Fibroblast of villous mesenchyme (primary cell): ENCODE measurements at places on chromosomes 5 and 9.

GRCh38 chr5:108753331-108753730, 5.6 kb downstream of the FER start:
- DNase-seq = no peak

- DNase-seq = peak; percentile 82
Observed at GRCh38 chr5:1763548-1763911, 36.1 kb downstream of the MRPL36 start.

GRCh38 chr5:1399737-1400136, 45.5 kb downstream of the SLC6A3 start:
- DNase-seq = no peak

- DNase-seq = no peak
Observed at GRCh38 chr9:99375481-99375880, 153.4 kb downstream of the SEC61B start.

GRCh38 chr5:17860660-17861315, 226.5 kb downstream of the TAF11L14 start:
- no peak for DNase-seq

GRCh38 chr5:82793808-82794419, 283.3 kb downstream of the TMEM167A start:
- DNase-seq = peak; percentile 48

- DNase-seq = no peak
Observed at GRCh38 chr9:83247732-83248131, 184.8 kb upstream of the RASEF start.

DNA sequence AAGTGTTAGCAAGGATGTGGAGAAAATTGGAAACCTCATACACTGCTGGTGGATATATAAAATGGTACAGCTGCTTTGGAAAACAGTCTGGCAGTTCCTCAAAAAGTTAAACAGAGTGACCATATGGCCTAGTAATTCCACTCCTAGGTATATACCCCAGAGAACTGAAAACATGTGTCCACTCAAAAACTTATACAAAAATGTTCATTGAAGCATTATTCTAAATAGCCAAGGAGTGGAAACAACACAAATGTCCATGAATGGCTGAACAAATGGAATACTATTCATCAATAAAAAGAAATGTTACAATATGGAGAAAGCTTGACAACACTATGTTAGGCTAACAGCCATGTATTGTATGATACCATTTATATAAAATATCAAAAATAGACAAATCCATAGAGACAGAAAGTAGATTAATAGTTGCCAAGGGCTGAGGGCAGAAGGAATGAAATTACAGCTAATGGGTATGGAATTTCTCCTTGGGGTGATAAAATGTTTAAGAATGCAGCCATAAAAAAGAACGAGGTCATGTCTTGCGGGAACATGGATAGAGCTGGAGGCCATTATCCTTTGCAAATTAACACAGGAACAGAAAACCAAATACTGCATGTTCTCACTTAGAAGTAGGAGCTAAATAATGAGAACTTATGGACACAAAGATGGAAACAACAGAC, 33.6 kb upstream of the FBP1 start:
- peak; percentile 70 for DNase-seq

GRCh38 chr5:146623666-146624065, 107.7 kb upstream of the GPR151 start:
- no peak for DNase-seq

DNA sequence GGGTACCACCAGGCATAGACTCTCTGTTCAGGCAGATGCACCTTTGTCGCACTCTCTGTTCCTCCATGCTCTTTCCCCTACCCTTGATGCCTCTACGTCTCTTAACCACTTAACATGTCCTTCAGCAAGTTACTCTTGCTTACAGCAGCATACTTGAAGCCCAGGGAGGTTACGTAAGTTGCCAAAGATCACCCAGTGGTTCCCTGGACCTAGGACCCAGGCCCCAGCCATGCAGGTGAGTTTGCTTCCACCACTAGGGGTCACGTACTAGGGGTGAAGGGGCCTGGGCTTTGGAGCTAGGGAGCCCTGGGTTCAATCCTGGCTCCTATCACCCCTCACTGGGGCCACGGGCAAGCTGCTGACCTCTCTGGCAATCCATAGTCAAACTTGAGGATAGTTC, 8.9 kb downstream of the AKNA start:
- no peak for DNase-seq

DNA sequence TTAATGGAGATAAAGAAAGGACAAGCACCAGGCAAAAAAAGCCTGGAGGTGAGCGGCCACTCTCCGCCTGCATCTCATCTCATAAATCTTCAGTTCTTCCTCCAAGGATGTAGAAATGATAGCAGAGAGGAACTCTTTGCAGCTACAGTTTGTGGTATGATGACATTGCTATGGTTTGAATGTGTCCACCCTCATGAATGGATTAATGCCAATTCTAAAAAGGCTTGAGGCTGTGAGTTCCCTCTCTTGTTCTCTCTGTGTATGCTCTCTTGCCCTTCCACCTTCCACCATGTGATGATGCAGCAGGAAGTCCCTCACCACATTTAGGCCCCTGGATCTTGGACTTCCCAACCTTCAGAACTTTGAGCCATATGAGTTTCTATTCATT, 126.4 kb downstream of the SPOCK1 start:
- DNase-seq = no peak

GRCh38 chr5:125558016-125558415, 811.6 kb upstream of the ZNF608 start:
- DNase-seq = no peak

GRCh38 chr5:177992466-177992865, 3.6 kb downstream of the PROP1 start:
- no peak for DNase-seq
